ENCODE measurements at places on chromosomes 16 and 17.
A peak's percentile ranks its signal among the peaks of the same experiment; 100 is the strongest.

DNA sequence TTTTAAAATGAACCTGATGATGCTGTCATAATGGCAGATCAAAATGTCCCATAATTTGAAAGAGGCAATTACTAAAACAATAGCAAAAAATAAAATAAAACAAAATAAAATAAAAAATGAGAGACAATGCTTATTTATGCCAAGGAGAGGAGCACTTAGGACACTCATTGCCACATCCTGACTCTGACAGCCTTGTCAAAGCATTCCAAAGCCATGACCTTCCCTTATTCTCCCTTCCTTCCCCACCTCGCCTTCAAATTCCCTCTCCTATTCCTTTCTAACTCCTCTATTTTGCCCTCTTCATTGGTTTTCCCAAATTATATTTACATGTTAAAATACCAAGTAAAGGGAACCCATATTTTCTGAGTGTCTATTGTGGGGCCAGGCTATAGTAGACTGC lies 220.0 kb downstream of the CDH13 start:
- no peak for DNase-seq

DNA sequence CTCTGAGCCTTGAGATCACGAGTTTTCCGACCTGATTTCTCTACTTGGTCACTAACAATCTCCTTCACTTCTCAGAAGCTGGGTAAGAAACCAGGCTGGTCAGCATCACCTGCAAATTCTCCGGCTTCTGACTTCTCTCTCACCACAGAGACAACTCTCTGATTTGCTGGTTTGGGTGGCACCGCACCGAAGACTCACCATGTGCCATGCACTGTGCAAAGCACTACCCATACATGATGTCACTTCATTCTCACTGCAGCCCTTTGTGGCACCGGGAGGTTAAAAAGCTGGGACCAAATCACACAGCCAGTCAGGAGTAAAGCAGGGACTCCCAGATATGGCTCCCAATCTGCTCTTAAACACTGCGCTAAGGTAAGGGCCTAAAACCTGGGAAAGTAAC lies 647 bp downstream of the VAC14 start:
- DNase-seq: peak; percentile 35

DNA sequence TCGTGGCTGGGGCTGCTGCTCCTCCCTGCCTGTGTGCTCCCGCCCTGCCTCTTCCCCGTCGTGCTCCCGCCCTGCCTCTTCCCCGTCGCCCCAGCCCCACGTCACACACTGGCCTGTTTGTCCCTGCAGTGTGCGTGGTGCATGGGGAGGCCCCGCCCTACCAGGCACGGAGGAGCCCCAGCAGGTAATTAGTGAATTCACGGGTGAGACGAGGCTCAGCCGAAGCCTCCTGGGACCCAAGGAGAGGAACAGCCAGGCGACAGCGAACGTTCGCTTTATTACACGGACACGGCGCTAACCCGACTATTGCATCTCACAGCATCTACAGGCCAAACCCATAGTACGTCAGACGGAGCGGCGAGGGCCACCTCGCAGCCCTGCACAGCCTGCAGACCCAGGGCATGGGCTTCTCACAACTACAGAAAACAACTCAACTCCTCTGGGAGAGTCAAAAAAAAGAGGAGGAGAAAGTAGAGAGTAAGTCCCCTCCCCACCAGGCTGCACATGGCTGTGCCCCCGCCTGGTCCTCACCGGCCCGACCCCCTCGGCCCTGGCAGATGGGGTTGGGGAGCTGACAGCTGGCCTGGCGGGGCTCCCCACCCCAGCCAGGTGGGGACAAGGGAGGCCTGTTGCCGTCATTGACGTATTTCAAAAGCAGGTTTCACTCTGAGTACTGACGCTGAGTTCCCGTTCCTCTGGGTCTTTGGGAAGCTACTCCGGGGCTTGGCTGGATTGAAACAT lies 4.3 kb upstream of the PABPN1L start:
- peak; percentile 6 for DNase-seq

DNA sequence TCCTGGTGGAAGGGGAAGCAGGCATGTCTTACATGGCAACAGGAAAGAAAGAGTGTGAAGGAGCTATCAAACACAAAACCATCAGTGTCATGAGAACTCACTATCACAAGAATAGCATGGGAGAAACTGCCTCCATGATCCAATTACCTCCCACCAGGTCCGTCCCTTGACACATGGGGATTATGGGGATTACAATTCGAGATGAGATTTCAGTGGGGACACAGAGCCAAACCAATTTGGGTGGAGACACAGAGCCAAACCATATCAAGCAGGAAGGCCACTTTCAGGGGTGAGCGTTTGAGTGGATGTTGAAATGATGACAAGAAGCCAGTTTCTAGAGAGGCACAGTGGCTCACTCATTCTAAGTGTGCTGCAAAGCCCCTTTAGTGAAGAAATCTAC lies 143.8 kb downstream of the CPPED1 start:
- DNase-seq: no peak

DNA sequence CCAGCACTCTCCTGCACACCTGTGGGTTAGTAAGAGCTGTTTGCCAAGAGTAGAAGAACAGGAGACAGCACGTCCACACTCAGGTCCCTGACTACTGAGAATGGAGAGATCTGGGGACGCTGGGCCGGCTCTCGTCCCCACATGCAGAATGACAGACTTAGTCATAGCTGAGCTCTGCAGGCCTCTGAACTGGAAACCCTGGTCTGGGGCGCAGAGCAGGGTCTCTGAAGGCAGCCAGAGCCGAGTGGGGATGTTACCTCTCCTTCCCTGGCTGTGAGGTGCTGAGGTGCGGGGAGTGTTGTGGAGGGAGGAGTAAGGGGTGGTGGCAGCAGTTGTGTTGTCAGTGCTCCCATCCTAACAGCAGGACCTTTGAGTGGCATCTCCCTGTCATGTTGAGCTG lies 7.2 kb upstream of the JPT2 start:
- no peak for DNase-seq

DNA sequence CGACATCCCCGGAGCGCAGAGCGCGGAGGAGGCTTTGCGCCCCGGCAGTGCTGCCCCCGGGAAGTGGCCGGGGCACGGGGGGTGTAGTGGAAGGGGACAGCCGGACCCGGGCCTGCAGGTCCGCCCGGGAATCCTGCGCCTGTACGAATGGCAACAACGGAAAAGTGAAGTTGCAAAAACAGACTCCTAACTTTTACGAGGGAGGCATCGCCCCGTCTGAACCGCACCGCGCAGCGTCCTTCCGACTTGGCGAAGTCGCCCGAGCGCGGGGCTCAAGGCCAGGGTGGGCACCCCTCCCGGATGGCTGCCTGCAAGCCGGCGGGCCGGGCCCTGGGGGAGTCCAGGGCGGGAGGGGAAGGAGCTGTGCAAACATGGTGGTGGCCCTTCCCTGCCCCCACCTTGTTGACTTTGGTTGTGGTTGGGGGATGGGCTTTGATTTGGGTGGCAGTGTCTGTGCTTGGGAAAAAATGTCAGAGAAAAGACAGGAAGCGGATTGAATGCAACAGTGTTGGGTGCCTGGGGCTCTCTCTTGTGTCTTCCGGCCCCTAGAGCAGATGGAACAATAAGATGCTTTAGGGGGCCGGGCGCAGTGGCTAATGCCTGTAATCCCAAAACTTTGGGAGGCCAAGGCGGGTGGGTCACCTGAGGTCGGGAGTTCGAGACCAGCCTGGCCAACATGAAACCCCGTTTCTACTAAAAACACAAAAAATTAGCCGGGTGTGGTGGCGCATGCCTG lies 675 bp downstream of the RNF213 start:
- no peak for DNase-seq

DNA sequence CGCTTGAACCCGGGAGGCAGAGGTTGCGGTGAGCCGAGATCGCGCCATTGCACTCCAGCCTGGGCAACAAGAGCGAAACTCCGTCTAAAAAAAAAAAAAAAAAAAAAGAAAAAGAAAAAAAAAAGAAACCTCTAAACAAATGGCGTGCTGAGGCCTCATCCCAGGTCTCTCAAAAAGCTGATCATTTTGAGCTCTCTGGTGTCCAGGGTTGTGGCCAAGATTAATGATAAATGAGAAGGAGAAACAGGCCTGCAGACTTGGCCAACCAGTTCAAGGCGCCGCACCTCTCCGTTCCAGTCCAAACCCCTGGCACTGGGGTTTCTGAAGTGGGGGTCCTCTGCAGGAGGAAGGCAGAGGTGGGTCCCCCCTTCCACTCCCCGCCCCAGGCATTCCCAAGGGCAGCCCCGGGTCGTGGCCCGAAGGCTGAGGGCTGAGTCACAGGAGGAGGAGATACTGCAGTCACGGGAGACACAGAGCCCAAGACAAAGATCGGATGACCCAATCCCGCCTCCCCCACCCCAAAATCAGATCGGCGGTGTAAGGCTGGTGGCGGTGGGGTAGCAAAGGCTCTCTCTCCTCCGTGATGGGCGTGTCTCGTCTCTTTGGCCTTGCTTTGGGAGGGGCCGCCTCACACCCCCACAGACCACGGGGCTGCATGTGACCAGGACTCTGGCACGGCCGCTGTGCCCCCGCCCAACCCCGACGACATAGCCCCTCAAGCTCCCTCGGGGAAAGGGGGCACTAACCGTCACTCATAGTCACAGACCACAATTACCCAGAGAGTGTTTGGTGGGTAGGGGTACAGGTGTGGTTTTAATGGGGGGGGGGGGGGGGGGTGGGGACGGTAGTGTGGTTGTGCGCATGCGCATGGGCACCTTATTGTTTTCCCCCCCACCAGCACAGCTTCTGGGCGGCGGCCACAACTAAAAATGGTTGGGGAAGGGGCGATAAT lies 1.1 kb downstream of the VAT1 start:
- peak; percentile 71 for DNase-seq

- DNase-seq: peak; percentile 96
Measured at GRCh38 chr17:21214015-21214776, at the start of gene TMEM11. TMEM11 (minus strand) TSS chr17:21214161; CDS start chr17:21214152, 9 bp downstream.

- DNase-seq: no peak
Measured at GRCh38 chr16:85173146-85173980, 61.1 kb upstream of the CIBAR2 start.

- DNase-seq: no peak
Measured at GRCh38 chr16:14011846-14012245, 59.3 kb upstream of the MRTFB start.

DNA sequence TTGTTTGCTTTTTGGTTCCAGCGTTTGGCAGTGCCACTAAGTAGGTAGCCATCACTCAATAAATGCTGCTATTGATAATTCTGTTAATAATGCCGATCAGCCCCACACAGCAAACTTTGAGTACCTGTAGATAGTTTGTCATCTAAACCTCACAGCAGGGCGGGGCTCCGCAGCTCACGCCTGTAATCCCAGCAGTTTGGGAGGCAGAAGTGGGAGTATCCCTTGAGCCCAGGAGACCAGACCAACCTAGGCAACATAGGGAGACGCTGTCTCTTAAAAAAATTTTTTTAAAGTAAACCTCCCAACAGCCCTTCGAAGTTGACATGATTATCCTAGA lies 1.6 kb downstream of the BFAR start:
- DNase-seq: no peak

DNA sequence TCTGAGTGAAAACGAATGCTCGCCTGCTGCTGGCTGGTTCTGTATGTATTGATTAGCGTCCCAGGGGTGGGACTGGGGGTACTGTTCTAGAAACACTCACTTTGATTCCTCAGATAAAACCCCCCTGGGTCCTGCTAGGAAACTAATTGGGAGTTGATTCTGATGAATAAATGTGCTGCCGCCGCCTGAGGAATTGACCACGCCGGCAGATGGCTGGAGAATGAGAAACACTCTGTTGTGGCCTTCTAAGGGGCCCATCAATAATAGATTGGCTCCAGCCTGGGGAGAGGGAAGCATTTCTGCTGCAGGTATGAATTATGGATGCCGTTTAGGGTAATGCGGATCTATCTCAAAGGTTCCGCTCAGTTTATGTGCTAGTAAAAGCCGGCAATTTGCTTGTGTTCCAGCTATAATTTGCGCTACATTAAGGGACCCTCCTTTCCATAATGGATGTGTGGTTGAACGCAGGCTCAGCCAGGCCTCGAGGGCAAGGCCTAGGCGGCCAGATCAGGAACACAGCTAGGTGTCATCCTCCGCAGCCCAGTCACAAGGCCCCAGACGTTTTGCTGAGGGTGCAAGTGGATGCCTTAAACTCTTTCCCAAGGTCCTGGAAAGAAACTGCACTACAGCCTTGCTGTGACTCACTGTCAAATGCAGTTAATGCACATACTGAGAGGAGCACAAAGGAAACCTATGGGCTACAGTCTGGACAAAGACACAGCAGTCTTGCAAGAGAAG lies 132.2 kb upstream of the HS3ST2 start:
- no peak for DNase-seq

DNA sequence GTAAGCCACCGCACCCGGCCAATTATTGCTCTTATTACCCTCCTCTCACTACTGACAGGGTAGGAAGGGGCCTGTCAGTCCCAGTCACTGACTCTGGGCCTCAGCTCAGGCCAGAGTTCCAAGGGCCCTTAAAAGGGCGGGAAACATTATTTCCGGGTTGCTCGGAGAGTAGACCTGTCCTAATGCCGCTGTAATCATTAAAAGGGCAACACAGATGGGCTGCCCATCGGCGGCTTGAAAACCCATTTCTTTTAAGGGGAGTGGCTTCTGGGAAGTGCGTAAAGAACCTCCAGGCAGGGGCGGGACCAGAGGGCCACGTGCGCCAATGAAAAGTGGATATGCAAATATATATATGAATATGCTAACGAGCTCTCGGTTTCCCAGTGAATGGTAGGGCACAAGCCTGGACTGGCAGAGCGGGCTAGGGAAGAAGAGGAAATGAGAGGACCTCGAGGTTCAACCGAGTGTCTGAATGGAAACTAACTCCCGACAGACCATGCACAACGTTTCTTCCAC lies 26.6 kb downstream of the PIPOX start:
- no peak for DNase-seq

- no peak for DNase-seq
Measured at GRCh38 chr17:72754513-72754912, 338.0 kb downstream of the SLC39A11 start.

DNA sequence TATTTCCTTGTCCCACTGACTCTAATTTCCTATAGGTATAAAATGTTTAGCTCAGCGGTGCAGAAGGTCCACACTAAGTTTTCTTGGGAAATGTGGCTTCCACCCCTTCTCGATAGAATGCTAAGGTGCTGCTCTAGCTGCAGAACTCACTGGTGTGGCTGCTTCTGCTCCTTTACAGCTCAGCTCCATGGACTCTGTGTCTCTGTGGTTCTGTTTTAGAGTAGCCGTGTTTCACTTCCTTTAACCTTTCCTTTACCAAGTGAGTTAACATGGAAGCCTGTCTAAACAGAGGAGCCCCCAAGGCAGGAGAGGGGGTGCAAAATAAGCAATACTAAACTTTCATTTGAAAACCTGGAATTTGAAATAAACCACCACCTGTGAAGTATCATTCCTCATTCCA lies 65.3 kb downstream of the SPECC1 start:
- peak; percentile 51 for DNase-seq

All from inflammatory macrophage treated with lipopolysaccharide for 1 hour (primary cell).